GM18507 (cell line): ENCODE measurements at places on chromosomes 2 and 18.

DNA sequence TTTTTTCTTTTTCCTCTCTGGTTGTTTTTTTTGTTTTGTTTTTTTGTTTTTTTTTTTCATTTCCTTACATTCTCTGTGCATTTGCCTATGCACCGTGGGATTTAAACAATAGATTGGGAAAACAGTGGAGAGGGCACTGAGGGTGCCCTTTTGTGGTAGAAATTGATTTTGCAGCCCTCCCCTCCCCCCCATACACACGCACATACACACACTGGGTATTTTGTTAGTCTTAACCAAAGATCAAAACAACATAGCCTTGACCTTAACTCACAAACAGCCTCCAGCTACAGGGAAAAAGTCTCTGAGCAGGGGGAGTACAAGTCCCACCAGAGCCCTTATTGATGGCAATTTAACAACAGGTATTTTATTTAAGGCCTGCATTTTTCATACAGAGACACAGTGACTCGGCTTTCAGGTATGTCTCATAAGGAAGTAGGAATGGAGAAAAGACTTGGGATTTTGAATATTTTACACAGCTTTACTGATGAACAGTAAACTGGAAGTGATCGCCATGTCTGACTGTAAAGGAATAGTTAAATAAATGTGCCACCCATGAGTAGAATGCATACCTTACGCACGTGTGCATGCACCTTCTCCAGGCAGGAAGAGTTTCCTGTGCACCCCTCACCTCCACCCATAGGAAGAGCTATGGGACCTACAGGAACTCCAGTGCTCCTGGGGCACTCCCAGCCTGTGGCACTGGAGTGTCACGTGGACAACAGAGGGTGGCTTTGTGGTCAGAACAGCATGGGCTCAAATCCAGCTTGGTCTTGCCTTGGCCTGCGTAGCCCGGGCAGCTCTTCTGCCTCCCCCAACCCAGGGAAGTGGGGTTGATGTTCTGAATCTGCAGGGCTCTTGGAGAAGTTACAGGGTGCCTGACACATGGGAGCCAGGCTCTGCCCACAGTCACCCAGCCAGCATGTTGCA is 266.4 kb downstream of the ANAPC1 start:
- no peak for DNase-seq

GRCh38 chr2:173520918-173521317 is 166.2 kb downstream of the CDCA7 start:
- DNase-seq = no peak

DNA sequence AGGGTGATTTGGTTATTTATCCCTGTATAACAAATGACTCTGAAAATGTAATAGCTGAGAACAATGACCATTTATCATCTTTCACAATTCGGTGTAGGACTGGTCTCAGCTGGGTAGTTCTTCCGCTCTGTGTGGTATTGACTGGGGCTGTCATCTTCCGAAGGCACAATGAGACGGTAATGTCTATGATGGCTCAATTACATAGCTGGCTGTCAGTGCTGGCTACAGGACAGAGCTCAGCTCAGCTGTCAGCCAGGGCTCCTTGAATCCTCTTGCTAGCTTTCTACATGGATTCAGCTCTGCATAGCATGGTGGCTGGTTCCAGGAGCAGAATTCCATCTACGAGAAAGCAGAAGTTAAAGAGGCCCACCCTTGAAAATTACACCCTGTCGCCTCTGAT is 483.8 kb downstream of the TDRD15 start:
- DNase-seq = no peak

- no peak for DNase-seq
Measured at GRCh38 chr2:70243806-70244584, 4.4 kb downstream of the TIA1 start.

GRCh38 chr2:161842736-161843433 is 218.7 kb downstream of the SLC4A10 start:
- no peak for DNase-seq

DNA sequence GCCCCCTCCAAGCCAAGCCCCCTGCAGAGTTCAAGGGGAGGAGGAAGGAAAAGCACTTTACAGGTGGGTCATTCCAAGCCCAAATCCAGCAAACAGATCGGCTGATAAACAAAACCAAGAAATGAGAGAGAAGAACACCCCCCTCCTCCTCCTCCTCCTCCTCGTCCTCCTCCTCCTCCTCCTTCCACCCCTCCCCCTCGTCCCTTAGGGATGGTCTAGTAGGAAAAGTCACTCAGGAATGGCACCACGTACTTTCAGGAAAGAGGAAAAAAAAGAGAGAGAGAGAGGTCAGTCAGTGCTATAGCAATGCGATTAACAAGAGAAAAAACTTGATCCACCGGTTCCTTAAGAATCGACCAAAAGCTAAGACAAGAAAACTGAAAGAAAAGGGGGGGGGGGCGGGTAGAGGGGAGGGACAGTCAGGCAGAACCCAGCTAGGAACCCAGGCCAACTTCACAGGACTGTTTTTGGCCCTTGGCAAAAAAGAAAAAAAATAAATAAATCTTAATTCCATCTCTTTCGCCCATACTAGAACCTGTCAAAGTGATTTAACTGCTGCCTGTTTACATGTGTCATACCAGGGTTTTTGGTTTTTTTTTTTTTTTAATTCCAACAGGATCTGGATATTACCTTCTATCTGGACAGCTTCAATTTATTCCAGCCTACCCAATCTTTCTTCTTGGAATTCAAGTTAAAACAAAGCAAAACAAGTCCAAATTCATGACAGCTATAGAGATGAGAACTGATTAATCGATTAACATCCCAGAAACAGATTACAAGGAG is 906 bp downstream of the IKZF2 start:
- no peak for DNase-seq

DNA sequence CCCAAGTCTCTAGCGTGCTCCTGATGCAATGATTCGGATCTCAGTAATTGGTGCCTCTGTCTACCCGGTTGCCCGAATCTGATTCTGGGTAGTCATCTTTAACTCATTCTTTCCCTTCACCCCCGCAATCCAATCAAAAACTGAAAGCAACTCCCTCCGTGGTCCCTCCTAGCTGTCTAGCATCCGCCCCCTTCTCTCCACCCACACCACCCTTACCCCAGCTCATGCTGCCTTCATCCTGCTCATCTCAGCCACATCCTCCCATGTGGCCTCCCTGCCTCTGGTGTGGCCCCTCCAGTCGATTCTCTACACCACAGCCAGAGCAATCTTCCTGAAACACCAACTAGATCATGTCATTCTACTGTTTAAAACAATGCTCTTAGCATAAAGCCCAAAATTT is 62.3 kb downstream of the TTC32 start:
- no peak for DNase-seq

DNA sequence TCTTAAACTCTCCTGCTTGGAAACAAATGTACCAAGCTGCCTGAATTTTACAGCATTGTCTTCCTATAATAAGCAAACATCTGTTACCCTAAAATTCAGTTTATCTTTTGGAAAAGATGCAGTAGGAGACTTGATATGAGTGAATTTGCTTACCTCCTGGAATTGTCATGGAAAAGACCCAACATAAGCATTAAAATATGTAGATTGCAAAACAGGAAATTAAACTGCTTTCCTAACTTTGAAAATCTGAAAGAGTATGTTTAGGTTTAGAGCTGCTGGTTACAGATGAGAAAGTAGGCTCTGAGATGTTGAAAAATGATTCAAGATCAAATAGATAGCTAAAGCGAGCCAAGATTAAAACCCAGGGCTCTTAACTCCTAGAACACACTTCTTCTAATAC is 316.5 kb downstream of the SOX11 start:
- DNase-seq = no peak

DNA sequence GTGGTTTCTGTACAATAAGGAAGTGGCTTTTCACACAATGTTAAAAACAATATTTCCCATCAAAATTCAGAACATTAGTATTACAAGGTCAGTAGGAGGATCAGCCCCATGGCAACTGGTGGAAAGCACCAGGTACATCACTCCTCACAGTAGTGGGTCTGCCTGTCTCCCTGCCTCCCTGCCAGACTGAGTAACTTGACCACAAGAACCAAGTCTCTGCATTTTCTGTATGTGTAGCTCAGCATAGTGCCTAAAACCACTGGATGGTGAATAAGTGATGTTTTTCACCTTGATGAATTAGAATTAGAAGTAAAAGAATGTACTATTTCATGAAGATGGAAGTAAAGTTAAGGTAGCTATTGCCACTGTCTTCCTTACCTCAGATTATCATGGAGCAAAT is 4.1 kb upstream of the WDR7 start:
- DNase-seq = no peak

GRCh38 chr2:29336341-29337241 is 221.4 kb downstream of the CLIP4 start:
- no peak for DNase-seq

DNA sequence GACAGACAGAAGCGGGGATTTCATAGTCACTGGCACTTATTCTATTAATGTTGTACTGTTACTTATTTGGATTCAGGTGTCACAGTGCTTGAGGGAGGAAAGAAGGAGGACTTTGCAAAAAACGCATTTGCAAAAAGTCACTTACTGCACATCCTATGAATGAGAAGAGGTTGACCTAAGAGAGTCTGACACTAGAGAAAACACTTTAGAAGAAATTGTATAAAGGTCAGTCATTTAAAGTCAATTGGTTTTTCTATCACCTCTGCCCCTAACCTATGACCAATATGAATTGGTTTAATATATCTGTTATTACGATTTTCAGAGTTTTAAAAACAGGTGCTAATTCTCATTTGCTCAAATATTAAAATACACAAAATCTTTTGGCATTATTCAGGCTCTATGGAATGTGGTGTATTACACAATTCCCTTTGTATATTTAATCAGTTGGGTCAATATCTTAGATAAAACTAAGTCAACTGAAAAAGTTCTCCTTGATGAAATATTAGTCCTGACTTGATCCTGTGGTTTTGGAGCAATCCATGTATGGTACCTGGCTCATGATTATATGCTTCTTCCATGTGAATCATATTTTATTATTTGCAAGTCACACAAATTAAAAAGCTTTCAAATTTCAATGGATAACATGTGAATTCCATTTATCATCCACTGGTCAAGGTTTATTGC is 157.4 kb downstream of the CDH2 start:
- DNase-seq = no peak

GRCh38 chr2:105929516-105929915 is 184.8 kb downstream of the NCK2 start:
- DNase-seq = no peak

- DNase-seq = no peak
Measured at GRCh38 chr2:175442441-175442840, 260.9 kb upstream of the ATP5MC3 start.

GRCh38 chr18:14117606-14118005 is 14.6 kb downstream of the ZNF519 start:
- DNase-seq = no peak

DNA sequence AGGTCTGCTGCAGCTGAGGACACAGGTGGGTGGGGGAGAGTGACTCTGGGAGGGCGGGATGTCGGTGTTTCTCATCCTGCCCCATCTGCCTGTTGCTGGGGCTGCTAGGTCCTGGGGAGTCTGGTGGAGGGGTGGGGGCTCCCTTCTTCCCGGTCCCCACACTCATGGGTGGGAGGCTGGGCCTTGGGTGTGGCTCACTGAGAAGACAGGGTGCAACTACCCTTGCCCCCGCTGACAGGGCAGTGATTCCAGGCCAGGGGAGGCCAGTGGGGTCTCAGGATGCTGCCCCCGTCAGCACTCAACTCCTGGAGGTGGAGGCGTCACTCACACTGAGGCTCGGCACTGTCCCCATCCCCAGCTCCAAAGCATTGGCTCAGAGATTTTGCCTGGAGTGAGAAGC is 7.7 kb upstream of the NFATC1 start:
- DNase-seq = no peak

DNA sequence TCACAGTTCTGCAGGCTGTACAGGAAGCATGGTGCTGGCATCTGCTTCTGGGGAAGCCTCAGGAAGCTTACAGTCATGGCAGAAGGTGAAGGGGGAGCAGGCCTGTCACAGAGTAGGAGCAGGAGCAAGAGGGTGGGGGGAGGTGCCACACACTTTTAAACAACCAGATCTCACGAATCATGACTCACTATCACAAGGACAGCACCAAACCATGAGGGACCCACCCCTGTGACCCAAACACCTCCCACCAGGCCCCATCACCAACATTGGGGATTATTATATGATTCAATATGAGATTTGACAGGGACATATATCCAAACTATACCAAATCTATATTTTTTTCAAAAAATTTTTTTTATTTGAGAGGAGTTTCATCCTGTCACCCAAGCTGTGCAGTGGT is 51.0 kb upstream of the GLS start:
- DNase-seq = no peak

DNA sequence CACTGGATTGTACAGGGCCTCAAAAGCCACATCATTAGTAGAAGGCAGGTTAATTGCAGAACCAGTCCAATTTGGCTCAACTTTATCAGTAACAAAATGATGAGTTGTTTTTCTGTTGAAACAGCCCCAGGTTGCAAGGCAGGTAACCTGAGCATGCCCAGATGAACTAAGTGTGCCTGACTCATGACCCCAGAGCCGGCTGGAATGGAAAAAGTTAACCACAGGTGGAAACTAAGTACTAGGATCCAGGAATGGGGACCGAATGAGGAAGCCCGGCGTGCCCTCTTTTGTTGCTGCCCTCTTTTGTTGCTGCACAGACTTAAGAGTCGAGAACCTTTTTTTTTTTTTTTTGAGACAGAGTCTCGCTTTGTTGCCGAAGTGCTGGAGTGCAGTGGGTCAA is 79.5 kb upstream of the YWHAQ start:
- no peak for DNase-seq

- no peak for DNase-seq
Measured at GRCh38 chr2:10289352-10289751, 13.4 kb upstream of the HPCAL1 start.

- DNase-seq = no peak
Measured at GRCh38 chr2:127011796-127012195, 95.2 kb downstream of the BIN1 start.

- no peak for DNase-seq
Measured at GRCh38 chr2:33903215-33903614, 304.1 kb upstream of the FAM98A start.

GRCh38 chr2:226159875-226160479 is 639.6 kb downstream of the IRS1 start:
- DNase-seq = no peak

DNA sequence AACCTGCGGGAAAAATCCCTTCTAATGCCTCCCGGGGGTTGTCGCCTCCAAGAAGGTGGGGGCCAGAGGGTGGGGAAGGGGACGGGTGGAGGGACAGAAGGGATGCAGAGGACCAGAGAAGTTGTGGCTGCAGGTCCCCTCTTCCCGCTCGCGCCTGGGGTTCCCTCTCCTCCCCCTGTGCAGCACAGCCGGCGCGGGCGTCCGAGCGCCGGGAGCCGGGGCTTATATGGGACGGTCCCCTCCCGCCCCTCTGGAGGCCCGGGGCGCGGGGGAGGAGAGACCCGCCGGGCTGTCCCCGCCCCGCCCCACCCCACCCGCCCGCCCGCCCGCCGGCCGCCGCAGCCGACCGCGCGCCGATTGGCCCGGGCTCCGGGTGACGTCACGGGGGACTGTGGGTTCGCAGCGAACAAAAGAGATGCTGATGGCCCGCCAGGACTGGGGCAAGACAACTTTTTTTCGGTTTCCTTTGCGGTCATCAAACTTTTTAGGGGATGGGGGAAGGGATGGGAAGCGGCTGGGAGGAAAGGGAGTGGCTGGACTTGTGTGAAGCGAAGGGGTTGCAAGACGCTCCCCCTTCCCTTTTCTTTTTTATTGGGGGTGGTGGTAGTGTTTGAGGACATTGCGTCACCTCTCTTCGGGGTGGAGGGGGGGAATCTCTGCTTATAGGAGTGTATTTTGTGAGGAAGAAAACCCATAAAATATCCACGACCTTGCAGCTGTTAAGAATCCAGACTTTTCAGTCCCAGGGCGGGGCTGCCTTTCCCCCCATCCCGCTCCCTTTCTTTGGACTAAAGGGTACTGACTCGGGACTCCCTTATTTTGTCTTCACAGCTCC is at the start of gene FN1:
FN1 (minus strand) TSS at position 199 of the 835 bp plus-strand sequence. CDS start 266 bp downstream, outside the sequence.
- DNase-seq = peak; percentile 28

GRCh38 chr2:212282671-212283261 is 255.8 kb downstream of the ERBB4 start:
- no peak for DNase-seq
